Cerebellar nuclear complex (tissue), 1 donor: ENCODE measurements at places on chromosomes 16 and 17.

GRCh38 chr17:32488177-32488542 lies 1.4 kb downstream of the CDK5R1 start:
- DNase-seq = no peak

DNA sequence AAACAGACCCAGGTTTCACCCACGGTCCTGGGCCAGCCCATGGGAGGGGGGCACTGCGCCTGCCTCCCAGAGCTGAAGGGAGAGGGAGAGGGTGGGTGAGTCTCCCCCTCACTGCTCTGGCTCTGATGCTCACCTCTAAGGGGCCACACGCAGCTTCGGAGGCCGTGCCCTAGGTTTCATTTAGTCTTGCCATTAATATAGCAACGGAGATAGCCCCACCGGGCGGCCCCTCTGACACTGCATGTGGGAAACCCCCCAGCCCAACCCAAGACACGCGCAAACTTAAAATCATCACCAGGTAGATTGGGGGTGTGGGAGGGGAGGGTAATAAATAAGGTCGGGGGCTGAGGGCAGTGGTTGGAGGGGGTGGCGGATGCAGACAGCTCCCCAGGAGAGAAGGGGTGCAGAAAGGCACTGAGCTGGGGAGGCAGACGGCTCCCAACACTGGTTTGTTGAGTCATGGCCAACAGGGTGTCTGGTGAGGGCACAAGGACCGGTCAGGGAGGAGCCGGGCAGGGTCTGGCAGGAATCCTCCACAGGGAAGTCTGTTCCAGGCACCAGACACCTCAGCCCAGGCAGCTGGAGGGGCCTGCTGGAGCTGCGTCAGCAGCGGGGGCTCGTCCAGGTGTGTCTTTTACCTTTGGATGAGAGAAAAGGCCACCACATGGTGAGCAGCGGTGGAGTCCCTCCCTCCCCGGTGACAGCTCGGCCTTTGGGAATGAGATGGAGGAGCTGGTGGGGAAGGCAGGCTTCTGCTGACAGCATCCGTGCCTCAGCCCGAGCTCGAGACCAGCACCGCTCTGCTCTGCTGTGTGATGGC lies 32.0 kb upstream of the DOC2B start:
- no peak for DNase-seq

- no peak for DNase-seq
These were observed 16.8 kb downstream of the HIC1 start for GRCh38 chr17:2071455-2072281.

GRCh38 chr17:60934723-60935122 lies 257.1 kb downstream of the BCAS3 start:
- DNase-seq = no peak

GRCh38 chr17:6913608-6914443 lies 82.0 kb upstream of the ALOX12 start:
- DNase-seq = no peak

GRCh38 chr17:27980043-27980442 lies 62.4 kb upstream of the NLK start:
- no peak for DNase-seq

GRCh38 chr16:66219491-66219890 lies 147.0 kb upstream of the CDH5 start:
- no peak for DNase-seq

- no peak for DNase-seq
These were observed 100.6 kb downstream of the TANGO6 start for GRCh38 chr16:68943961-68944360.

- DNase-seq = no peak
These were observed 107.8 kb downstream of the CLEC16A start for GRCh38 chr16:11051879-11052808.

DNA sequence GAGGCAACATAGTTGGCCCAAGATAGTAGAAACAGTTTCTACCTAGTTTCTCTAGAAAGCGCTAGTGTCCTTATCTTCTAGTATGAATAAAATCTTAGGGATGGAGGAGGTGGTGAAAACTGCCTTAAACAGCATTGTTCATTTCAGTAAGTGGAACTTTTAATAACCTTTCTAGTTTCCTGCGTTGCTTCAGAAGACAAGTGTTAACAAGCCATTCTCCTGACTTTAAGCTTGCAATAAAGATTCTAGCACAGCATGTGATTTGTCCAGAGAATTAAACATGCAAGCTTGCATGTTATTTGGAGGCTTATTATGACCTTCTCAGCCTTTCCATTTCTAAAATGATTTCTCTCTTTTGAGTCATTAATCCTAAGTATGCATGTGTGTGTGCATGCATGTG lies 72.3 kb downstream of the TANGO6 start:
- DNase-seq = no peak

- no peak for DNase-seq
These were observed 13.9 kb upstream of the ADGRG1 start for GRCh38 chr16:57614536-57614935.

DNA sequence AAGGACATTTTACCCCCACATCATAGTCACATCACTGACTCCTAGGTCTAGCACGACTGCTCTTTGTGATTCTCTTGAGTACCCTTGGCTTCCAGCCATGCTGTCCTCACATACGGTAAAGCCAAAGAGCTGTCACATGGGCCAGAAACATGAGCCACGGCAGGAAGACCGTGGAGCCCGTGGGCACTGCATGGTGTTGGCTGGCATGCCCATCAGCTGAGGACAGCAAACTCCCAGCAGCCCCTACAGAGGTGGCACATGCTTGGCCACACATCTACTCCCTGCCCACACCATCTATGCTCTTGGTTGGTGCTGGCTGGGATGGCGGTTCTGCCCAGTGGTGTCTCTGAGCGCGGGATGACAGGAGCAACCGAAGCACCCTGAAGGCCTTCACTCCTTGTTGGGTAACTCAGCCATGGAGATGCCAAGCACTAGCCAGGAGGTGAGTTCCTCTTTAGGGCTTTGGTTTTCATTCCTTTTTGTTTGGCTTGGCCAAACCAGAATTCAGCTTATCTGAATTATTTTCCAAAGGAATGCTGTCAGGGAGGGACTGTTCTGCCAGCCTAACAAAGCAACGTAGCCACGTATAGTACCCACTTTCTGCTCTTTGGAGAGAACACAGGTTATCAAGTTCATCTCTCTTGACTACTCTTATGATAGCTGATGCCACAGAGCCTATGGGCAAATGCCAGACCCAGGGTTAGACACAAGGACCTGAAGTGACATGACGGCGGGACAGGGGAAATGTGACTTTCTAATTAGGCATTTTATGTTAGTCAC lies 10.0 kb downstream of the TNFAIP1 start:
- DNase-seq = no peak

DNA sequence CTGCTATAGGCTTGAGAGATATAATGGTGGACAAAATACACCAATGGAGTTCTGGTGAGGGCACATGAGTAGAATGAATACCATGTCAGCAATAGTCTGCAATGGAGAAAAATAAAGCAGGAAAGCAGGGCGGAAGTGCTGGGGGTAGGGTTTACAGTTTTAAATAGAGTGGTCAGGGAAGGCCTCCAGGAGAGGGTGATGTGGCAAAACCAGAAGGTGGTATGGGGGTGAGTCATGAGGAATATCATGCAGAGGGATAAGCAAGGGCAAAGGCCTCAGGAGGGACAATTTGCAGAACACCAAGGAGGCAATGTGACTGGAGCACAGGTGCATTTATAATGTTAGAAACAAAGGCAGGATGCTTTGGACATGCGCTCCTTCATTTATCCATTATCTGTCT lies 102.0 kb downstream of the ITFG1 start:
- no peak for DNase-seq

DNA sequence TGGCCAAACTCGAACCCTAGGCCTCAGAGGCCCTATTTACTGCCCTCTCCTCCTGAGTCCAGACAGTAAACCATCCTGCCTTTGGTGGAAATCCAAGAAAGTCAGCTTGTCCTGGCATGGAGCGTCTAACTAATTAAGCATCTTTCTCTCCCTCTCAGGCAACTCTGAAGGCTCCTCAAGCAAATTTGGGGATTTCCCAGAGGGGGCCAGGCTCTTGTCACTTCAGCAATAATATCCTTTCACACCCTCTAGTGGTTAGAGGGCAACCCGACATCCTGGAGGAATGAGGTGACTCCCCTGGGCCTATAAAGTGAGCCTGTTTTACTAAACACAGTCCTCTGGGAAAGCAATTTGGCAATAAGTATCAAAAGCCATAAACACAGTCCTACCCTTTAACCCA lies 60.4 kb downstream of the NOG start:
- DNase-seq = no peak

GRCh38 chr16:68233835-68234187 lies 2.1 kb downstream of the ESRP2 start:
- DNase-seq = no peak

- no peak for DNase-seq
These were observed 169.8 kb downstream of the PITPNC1 start for GRCh38 chr17:67546578-67547527.

DNA sequence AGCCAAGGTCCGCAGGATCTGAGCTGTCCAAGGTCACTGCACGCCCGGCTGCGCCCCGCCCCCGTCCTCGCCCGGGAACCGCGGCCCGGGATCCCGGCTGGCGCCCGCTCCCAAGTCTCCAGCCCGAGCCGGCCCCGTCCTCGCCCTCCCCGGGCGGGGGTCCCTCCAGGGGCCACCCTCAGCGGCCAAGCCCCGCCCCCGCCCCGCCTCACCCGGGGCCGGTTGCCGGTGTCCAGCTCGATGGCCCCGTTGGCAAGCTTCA lies 216 bp downstream of the VPS9D1 start:
- no peak for DNase-seq

DNA sequence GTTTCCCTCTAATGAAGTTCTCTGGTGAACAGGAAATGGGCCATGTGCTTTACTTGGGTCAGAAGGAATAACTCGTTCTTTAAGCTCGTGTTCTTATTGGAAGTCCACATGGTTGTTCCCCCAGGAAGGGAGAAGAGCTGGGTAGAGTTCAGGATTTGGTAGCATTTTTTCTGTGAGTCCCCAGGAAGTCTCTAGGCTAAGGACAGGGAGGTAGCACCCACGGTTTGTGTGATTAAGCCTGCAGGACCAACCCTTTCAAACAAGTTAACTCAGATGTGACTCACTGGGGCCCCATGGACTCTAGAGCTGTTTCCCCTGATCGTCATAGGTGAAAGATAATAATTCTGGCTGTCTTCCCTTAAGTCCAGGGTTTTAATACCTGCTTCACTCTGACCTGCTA lies 16.4 kb downstream of the SAP30BP start:
- DNase-seq = no peak

DNA sequence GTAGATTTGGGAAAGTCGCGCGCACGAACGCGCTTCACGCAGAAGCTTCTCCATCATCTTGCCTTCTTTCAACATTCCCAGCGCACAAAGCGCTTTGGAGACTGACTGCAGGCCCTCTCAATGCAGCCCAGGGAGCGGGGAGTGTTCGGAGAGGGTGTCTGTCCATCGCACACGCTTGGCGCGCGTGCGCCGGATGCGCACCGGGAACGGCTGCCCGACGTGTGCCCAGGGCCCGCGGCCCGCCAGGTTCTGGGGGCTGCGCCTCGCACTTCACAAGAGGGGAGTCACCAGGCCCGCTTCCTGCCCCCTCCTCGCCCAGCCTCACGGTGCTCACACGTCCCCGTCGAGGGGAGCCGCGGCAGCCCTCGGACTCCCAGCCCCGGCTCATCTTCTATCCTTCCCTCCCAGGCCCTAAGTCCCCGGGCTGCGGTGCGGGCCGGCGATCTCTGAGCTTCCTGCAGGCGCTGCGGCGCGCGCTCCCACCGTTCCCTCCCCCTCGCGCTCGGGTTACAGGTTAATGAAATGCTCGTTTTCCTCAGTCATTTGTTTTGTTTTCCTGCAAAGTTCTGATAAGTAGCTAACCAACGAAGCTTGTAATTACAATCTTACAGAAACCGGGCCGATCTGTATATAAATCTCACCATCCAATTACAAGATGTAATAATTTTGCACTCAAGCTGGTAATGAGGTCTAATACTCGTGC lies 2.8 kb upstream of the IRX3 start:
- DNase-seq = no peak

- DNase-seq = no peak
These were observed 108.2 kb downstream of the VAT1L start for GRCh38 chr16:77896415-77897128.

- DNase-seq = no peak
These were observed 396.8 kb downstream of the NPIPA8 start for GRCh38 chr16:17939723-17940122.

GRCh38 chr16:56279132-56279531 lies 87.8 kb downstream of the GNAO1 start:
- no peak for DNase-seq

DNA sequence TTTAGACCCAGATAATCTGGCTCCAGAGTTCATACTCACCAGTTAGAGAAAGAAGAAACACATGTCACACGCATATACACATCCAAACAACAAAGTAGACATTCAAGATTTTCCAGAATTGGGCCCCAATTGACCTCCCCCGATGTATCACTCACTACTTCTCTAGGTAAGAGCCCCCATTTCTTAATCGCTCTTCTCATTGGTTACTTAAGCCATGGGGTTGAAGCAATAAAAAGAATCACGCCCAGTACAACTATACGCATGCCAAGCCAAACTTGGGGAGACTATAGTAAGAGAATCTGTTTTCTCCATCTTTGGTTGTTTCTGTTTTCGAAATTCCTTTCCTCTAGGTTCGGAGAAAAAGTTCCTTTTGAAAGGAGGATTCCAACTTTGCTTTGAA lies 565 bp downstream of the DDX52 start:
- no peak for DNase-seq

- DNase-seq = no peak
These were observed 10.1 kb upstream of the TMEM219 start for GRCh38 chr16:29951625-29952365.

- DNase-seq = no peak
These were observed 4.5 kb downstream of the TBX4 start for GRCh38 chr17:61456688-61457225.

GRCh38 chr17:57750109-57750871 lies 5.2 kb upstream of the CCDC182 start:
- DNase-seq = no peak

- no peak for DNase-seq
These were observed 26.6 kb downstream of the LASP1 start for GRCh38 chr17:38896346-38896954.

- no peak for DNase-seq
These were observed 610.7 kb downstream of the KCNJ2 start for GRCh38 chr17:70780031-70780430.

DNA sequence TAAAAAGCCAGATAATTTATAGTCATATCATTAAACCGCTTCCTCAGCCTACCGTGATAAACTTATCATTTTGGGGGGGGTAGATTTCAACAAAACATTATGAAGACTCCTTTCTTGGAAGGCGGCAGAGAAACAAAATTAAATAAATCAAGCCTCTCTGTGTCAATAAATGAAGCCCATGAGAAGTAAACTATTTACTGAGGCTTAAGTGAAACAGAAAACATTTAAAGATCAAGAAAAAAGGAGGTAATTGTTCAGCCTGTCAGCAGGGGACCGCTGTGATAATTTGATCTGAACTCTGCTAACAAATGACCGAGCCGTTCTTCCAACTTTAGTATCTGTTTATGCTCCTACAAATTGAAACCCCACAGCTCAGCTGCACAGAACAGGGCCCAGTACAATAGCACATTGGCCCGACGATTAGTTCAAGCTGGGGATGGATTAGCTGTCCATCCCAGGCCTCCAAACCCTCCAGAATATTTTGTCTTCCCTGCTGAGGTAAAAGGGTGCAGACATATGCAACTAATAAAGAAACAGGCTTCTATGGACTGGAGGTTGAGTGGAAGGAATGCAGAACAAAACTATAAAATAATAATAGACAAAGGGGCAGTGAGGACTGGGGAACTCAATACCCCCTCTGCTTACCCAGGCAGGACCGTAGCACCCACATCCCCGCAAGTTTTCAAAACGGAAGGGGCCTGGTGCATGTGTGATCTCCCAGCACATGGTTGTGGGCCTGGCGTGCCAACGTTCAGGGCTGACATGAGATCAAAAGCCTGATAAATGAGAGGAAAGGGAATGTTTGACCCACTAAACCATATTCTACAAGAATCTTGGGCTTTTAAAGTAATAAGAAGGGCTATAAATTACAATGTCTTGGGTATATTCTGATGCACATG lies 298.1 kb upstream of the IRX5 start:
- no peak for DNase-seq
